ENCODE measurements at places on chromosomes 12 and 14.

GRCh38 chr12:83113945-83114344 is 427.2 kb downstream of the TMTC2 start:
- DNase-seq, result no peak

- no peak for DNase-seq
Observed at GRCh38 chr14:21268617-21269251, 508 bp downstream of the HNRNPC start.

GRCh38 chr14:104175811-104176210 is 37.4 kb downstream of the KIF26A start:
- no peak for DNase-seq

DNA sequence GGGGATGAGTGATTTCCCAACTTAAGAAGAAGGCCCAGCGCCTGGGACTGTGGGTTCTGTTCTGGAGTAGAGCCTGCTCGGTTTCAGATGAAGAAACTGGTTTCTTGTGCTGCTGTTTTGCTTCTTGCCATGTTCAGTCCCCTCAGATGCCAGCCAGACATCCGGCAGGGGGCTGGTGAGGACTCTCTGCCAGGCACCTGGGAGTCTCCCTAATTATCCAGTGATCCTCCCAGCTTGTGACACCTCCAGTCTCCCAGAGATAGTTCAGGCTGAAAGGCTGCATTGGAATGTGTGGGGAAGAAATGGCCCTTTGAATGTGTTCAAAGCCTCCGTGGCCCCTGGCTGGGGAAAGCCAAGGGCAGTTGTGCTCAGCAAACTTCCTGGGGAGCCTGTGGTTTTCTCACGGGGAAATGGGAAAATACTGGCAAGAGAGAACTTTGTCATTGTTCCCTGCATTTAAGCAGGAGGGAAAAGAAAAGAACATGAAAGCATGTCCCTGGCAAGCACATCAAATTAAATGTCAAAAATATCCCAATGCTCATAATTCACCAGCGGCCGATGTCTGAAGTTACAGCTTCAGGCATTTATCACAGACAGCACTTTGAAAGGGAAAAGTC is 8.5 kb upstream of the SERPINA12 start:
- DNase-seq, result no peak

GRCh38 chr12:127260531-127260930 is 1006.4 kb upstream of the TMEM132C start:
- DNase-seq, result no peak

GRCh38 chr12:53219292-53219955 is 12.4 kb upstream of the ITGB7 start:
- peak; percentile 47 for DNase-seq

DNA sequence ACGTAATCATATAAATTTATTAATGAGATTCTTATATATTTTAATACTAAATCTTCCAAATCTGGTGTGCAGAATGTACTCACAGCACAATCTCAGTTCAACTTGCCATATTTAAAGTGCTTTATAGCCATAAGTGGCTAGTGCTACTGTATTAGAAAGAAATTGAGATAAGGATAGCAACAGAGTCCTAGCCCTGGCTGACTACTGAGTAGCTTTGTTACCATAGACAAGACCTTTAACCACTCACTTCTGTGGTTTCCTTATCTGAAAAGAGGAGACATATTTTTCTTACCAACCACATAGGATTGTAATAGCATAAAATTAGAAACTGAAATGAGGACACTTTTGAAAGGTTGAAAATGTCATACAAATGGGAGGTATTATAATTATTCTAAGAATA is 2.0 kb upstream of the CHURC1 start:
- no peak for DNase-seq

DNA sequence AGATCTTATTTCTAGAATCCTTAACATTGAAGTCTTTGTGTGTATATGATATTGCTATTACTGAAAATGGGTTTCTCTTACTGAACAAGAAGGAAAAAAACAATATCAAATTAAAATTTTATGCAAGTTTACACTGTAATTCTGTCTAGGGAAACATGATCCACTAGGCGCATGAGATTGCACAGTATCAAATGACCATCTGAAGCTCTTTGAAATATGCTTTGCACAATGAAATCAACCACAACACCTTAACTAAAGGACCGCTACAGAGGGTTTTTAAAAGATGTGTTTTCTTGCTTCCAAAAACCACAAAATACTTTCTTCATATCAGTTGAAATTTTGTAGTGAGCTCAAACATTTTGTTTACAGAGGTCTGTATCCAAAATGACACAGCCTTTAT is 15.1 kb upstream of the KERA start:
- no peak for DNase-seq

DNA sequence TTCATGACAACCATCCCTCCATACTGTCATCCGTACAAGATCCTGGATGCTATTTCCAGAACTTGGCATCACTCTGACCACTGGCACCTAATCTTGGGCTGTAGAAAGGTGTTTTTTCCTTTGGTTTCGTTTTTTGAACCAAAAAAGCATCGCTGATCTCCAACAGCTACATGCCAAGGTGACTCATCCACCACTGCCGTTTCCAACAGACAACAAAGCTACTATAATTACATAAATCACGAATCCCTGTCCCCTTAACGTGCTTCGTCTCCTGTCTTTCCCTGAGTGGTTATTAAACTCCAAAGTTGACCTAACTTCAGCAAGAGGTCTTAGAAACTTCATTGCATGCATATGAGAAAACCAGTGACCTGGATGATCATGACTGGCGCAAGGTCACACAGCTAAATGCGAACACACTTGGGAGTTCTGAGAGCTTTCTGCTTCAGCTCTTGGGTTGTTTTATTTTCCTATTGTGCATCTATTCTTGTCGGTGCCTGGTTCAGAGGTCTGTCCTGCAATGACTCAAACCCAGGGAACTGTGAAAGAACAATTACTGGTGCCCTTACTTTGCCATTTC is 99.9 kb downstream of the PPM1H start:
- no peak for DNase-seq

GRCh38 chr12:11768233-11768965 is 118.9 kb downstream of the ETV6 start:
- DNase-seq, result no peak

DNA sequence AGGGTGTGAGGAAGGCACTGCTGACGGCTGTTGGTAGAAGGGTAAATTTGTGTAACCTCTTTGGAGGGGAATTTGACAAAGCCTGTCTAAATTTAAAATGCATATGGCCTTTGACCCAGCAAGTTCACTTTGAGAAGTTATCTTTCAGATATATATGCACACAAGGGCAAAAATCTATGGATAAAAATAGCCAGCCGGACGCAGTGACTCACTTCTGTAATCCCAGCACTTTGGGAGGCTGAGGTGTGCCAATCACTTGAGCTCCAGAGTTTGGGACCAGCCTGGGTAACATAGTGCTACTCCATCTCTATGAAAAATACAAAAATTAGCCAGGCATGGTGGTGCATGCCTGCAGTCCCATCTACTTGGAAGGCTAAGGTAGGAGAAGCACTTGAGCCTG is 13.4 kb downstream of the UBC start:
- no peak for DNase-seq

GRCh38 chr12:57126561-57126960 is 1.7 kb upstream of the LRP1 start:
- no peak for DNase-seq

GRCh38 chr12:108237272-108237671 is 101.8 kb downstream of the CMKLR1 start:
- DNase-seq, result no peak

GRCh38 chr14:105019861-105020814 is 745 bp downstream of the CDCA4 start:
- DNase-seq, result peak; percentile 29

Data from stimulated activated CD4-positive, alpha-beta T cell treated with anti-CD3 and anti-CD28 coated beads, TNF-alpha, amount 100 ng/mL, for 4 hours (primary cell).